ENCODE measurements at places on chromosomes 5 and 9.

DNA sequence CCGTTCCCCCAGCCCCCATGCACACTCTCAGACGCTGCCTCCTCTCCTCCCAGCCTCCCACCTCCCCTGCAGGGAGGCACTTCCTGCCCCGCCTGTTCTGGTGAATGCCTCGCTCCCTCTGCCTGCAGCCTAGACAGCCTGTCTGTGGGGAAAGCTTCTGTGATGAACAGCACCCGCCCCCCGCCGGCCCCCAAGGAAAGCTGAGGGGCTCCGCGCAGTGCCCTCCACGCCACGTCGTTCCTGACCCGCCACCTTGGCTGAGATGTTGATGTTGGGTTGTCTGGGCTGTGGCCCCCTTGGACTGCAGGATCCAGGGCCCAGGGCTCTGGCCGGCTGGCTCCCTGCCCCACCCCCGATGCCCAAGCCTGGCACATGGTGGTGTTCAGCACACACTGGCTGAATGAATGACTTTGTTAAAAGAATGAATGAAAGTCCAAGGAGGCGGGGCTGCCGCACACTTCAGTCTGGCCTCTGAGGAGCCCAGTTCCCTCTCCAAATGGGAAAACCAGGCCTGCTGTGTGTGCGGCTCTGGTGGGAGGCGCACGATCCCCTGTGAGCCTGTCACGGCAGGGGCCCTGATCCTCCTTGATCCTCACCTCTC is 2.1 kb upstream of the MYMK start:
- DNase-seq, result no peak

DNA sequence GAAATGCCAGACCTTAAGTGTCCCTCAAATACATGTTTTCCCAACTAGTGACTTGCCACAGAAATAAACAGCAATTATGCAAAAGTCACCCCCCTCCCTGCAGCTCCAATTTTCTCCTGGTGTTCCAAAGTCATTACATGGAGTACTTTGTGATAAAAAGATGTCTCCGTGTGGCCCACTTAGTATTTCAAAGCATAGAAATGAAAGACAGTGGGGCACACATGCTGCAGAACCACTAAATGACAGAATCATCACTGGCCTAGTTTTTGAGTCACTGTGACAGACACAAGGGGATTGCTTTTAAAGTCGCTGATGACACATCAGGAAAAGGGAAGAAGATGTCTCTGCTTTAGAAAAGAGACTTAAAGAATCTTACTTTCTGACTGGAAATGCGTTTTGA is 323.4 kb downstream of the PSAT1 start:
- DNase-seq, result no peak

- DNase-seq, result no peak
Measured at GRCh38 chr5:124054564-124054963, 542.6 kb downstream of the CSNK1G3 start.

GRCh38 chr9:34139477-34140146 is 13.1 kb upstream of the DCAF12 start:
- DNase-seq, result no peak

- no peak for DNase-seq
Measured at GRCh38 chr5:180287868-180288267, 4.0 kb downstream of the MAPK9 start.

- DNase-seq, result no peak
Measured at GRCh38 chr5:143044265-143044664, 274.1 kb downstream of the ARHGAP26 start.

DNA sequence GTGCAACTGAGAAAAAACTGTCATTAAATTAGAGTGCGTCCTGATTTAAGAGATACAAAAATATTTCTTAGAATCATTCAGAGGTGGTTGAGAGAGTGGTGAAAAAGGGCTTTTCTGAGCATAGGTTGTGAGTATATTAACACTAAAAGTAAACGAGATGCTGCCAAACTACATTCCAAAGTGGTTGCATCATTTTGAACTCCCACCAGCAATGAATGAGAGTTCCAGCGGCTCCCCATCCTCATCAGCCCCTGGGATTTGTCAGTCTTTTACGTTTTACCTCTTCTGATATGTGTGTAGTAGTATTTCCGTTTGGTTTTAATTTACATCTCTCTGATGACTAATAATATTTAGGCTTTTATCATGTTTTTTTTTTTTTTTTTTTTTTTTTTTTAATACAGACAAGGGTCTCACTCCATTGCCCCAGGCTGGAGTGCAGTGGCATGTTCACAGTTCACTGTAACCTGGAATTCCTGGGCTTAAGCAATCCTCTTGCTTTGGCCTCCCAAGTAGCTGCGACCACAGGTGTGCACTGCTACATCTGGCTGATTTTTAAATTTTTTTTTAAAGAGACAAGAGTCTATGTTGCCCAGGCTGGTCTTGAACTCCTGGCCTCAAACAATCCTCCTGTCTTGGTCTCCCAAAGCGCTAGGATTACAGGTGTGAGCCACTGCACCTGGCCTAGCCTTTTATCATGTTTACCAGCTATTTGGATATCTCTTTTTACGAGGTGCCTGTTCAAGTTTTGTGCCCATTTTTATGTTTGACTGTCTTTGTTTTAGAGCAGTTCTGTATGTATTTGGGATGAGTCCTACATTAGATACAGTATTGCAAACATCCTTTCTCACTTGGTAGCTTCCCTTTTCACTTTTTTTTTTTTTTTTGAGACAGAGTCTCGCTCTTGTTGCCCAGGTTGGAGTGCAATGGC is 17.0 kb downstream of the PRRT1B start:
- no peak for DNase-seq

GRCh38 chr9:98804083-98804482 is 3.4 kb upstream of the GALNT12 start:
- no peak for DNase-seq

DNA sequence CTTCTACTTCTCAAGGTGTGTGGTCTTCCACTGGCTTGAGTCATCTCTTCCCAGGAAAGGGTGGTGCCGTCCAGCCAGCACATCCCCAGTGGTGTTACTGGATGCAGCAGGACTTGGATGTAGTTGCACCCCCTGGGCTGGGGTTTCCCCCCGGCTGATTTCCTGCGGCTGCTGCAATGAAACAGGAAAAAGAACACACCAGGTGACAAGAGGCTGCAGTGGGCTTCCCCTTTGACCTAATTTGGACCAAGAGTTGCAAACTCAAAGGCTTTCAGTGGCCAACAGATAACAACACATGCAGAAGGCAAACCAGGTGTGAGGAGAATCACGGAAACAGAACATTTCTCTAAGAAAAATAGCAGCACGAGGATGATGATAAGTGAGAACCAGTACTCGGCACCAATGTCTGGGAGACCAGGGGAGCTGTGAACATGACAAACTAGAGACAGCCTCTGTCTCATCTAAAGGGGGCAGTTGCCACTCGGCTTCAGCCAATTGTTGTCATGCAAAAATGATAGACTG is 83.7 kb downstream of the PDE6A start:
- no peak for DNase-seq

DNA sequence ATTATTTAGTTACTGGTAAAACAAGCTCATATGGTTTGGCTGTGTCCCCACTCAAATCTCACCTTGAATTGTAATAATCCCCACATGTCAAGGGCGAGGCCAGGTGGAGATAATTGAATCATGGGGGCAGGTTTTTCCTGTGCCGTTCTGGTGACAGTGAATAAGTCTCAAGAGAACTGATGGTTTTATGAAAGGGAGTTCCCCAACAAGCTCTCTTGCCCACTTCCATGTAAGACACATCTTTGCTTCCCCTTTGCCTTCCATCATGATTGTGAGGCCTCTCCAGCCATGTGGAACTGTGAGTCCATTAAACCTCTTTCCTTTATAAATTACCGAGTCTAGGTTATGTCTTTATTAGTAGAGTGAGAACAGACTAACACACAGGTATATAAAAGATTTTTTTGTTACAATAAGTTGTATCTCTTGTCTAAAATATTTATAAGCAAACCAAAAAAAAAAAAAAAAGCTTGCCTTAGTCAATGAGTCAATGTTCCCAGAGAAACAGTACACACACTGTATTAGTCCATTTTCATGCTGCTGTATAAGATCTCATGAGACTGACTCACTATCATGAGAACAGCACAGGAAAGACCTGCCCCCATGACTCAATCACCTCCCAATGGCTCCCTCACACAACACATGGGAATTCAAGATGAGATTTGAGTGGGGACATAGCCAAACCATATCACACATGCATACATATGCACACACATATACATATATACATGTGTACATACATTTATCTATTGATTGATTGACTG is 138.3 kb downstream of the BASP1 start:
- DNase-seq, result no peak

DNA sequence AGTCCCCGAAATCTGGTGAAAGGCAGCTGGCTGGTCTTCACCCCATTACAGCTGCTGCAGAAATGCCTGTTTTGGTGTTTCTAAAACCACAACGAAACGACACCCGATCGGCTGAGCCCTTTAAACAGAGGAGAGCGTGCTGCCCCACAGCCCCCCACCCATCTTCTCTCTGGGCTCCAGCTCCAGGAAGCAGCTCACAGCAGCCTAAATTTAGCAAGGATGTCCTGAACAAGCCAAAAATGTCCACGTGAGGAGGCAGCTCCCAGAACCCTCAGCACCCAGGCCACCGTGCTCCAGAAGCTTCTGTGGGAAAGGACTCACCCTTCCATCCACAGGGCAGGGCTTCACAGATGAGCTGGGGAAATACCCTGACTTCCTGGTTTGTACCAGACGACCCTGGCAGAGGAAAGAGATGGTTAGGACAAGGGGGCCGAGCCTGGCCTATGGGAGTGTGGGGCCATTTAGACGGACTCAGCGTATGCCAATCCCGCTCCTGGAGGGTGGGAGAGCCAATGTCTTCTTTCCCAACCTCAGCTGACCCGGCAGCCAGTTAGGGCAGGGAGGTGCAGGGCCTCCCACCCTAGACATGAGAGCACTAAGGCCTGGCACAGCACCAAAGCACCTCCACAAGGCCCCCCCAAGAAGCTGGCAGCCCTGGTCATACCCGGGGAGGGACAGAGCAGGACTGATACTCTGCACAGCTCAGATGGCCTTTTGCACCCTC is 39.1 kb upstream of the SARDH start:
- no peak for DNase-seq

DNA sequence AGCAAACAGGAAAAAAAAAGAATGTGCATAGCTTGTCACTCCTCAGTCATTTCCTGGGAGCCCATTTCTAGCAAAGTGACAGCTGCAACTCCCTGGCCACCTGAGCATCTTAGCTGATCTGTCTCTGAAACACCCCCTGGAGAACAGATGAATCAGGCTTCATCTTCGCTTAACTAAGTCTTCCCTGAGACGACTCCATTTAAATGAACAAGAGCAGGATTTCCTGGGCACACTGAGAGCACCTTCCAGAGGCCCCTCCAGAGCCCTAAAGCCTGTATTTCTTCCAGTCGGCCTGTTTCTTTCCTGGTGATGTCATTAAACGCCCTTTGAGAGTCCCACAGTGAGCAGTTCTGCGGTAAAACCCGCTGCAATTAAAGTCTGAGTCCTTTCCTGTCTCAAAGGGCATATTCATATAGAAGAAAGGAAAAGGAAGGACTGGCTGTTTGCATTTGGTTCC is 13.9 kb downstream of the TGFBI start:
- no peak for DNase-seq

DNA sequence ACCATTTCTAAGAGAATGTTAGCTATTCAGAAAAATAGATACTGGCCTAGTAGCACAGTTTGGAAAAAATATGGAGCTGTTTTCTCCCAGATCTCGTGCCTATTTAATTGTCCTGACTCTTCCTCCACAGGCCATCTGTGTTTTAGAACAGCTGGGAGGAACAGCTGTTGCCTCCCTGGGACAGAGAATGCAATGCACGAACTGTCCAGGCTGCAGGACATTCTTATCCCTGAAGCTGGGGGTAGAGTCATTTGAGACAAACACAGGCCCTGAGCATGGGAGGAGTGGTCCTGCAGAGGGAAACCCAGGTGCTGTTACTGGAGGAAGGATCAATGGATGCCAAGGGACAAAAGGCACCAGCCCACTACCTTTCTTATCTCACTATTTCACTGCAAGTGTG is 20.9 kb upstream of the SPARC start:
- DNase-seq, result no peak

DNA sequence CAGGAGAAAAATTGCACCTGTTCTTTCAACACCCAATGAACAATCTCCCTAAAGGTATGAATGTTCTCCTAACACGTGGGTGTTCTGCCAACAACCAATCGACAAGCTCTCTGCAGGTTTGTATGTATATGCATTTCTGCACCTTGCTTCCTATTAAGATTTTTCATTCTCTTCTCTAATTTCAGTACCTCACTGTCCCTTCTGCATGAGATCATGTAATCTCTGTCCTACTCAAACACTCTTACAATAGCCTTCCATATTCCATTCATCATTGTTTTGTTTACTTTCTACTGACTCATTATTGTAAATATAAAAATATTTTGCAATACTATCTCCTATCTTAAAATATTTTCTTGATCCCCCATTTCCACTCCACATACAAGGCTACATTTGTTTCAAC is 382.0 kb downstream of the CDH12 start:
- no peak for DNase-seq

DNA sequence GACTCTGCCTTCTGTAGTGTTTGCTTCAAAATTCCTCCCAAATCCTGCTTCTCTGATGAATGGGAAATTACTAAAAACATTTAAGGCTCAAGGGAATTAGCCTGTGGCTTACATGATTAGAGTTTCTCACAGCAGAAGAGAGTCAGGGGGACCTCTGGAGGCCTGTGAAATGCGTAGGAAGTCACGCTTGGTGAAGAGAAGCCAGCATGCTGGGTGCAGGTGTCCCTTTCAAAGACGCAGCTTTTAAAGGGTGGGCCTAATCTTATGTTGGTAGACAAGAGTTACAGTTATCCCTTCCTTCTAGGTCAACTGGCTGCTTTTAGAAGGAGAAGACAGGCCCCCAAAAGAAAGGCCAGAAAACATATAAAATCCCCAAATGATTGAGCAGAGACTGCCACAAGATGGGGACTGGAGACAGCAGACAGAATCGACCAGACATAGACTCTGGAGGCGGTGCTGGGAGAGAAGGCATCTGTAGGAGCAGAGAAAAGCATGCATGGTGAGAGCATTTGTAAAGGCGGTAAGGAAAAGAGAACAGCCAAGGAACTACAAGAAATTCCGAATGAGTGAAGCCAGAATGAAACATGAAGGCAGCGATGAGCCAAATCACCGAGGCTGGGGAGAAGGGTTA is 42.3 kb downstream of the B4GALT1 start:
- DNase-seq, result no peak
